ENCODE measurements at places on chromosomes 1 and 21.

DNA sequence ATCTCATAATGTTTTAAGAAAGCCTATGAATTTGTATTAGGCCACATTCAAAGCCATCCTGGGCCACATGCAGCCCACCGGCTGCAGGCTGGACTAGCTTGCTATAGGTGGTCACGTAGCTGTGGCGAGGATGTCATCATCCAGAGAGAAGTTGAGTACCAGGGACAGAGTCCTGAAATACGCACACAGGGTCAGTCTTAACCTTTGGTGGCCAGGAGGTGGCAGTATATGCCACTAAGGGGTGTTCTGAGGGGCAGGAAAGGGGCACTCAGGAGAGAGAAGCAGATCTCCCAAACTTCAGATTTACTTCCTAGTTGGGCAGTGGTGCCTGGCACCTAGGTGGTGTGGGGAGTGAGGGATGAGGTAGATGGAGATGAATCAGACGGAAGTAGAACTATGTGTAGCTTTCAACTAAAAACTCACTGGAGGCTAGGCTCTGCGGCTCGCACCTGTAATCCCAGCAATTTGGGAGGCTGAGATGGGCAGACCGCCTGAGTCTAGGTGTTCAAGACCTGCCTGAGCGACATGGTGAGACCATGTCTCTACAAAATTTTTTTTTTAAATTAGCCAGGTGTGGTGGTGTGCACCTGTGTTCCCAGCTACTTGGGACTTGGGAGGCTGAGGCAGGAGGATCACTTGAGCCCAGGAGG lies 16.3 kb upstream of the CDK18 start:
- peak; percentile 86 for DNase-seq

GRCh38 chr1:62237950-62238374 lies 43.3 kb downstream of the L1TD1 start:
- no peak for DNase-seq

- DNase-seq, result no peak
These were observed 38.4 kb downstream of the ACBD3 start for GRCh38 chr1:226148121-226148648.

- no peak for DNase-seq
These were observed 6.8 kb downstream of the NES start for GRCh38 chr1:156670359-156670758.

DNA sequence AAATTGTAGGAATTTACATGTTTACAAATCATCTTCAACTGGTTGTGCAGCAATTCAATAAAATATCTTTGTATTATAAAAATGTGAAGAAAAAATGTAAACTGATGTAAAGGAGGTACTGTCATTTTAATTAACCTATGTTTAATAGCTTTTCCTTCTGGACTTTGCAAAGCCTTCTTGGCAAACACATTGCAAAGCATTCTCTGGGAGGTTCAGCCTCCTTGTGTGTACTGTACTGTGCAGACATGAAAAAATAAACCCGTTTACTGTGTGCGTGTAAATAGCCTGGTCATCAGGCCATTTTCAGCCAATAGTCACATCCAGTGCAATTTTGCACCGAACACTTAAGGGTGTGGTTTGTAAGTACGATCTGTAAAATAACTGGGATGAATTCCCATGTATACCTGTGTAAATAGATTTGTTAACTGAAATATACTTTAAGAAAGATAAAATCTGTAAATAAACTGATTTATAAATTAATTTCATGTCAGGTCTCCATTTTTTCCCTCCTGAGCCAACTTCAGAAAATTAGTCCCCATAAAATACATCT lies 40.2 kb upstream of the QSOX1 start:
- no peak for DNase-seq

GRCh38 chr1:6614019-6614928 lies 743 bp downstream of the PHF13 start:
- peak; percentile 86 for DNase-seq

DNA sequence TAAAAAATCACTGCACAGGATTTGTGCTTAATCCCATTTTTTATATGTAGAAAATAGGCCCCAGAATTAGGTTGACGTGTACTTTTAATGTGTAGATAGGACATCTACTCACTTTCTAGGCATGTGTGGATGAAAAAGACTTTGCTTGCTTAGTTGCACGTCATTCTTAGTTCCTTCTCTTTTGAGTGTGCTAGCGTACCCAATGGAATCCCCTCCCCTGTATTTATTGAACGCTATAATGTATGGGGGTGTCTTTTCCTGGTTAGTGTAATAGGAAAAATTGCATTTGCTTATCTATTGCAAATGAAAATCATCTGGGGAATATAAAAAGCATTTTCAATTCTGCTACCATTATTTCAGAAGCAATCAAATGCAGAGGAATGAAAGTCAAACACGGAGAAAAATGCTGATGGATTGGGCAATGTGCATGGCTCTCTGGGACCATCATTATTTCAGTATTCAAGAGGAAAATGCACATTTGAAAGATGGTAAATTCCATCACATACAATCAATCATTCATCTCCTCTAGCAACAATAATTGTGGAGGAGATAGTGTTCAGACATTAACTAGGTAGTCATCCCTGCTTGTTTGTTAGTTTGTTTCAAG lies 277.0 kb upstream of the B3GALT2 start:
- no peak for DNase-seq

- DNase-seq, result peak; percentile 6
These were observed 45.3 kb upstream of the RGS5 start for GRCh38 chr1:163248064-163248463.

Data from stomach (tissue), 19 donors.